ENCODE measurements at places on chromosomes 6 and 20.

- DNase-seq: no peak
Measured at GRCh38 chr6:89596056-89596455, 42.5 kb downstream of the LYRM2 start.

- no peak for DNase-seq
Measured at GRCh38 chr6:88376768-88377387, 210.7 kb upstream of the CNR1 start.

GRCh38 chr6:122400121-122400450, 634 bp downstream of the HSF2 start:
- DNase-seq: peak; percentile 5

DNA sequence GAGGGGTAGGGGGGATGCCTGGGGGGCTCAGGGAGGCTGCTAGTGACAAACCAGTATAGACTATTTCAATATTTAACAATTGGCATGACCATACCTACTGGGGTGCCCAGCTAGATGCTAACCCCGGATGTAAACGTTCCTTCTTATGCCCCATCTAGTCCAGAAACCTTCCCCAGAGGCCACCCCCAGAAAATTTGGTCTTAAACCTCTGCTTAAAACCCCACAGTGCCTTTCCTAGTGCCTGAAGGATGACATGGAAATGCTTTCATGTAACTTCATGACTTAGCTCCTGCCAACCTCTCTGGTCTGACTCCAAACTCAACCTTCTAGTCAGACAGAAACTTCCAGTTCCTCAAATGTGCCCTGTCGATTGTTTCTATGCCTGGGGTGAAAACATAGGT, 52.0 kb downstream of the JPH2 start:
- no peak for DNase-seq

GRCh38 chr6:77150736-77151135, 312.6 kb downstream of the HTR1B start:
- no peak for DNase-seq

DNA sequence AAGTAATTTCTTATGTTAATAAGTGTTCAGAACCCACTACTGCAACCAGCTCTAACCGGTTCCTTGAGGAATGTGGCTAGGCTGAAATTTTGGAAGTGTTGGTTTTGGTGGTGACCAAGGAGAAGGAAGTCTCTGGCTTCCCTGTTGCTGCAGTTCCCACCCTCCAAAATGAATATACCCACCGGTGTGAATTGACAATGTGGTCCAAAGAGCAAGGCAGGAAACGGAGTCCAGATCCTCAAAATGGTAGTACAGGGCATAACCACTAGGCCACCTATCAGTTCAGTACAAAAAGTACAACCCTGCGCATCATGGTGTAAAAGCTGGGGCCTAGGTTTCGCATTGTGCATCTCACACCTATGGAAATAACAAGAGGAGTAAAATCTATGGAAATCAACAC, 2.8 kb downstream of the ADNP start:
- no peak for DNase-seq

GRCh38 chr6:72132851-72133250, 246.5 kb downstream of the RIMS1 start:
- DNase-seq: no peak

DNA sequence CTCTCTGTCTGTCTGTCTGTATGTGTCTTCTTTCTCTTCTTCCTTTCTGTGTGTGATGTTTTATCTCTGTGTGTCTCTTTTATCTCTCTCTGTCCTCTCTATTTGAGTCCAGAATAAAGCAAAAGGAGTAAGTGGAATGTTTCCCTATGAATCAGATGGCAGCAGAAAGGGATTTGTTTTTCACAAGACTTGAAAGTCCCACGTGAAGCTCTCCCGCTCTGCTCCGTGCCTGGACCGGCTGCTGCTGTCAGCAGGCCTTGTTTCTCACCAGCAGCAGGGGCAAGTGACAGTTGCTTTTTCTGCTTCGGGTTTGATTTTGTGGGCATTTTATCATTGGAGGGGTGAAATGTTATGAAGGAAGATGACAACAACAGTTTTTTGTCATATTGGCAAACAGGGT, 212.7 kb downstream of the PACRG start:
- DNase-seq: no peak

DNA sequence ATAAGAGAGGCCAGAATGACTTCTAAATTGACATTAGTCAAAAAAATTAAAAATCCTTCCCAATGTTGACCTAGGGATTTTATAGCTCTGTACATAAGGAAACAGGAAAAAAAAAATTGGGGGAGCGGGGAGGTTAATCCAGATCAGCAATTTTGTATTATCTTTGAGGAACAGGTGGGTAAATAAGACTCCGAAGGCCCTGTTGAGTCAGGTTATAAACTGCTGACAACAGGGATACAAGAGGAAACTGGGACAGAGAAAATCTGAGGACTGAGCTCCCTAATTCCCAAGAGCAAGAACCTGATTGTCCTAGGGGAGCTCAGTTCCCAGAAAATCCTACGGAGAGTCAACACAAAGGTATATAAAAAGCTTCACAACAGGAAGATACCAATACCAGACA, 26.8 kb upstream of the CRIP3 start:
- no peak for DNase-seq

DNA sequence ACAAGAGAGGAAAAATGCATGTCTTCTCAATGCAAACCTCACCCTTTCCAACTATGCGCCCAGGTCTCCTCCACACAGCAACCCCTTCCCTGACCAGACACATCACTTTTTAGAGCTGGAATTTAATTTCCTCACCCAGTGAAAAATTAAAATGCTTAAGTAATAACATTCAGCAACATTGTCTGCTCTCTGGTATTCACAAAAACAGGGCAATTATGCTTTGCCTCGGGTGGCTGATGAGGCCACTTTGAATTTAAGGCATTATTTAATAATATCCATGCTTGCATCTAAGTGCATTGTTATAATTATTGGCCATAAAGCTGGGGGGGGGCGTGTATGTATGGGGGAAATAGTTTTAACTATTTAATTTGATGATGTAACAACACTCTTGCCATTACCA, 777.8 kb upstream of the NRSN1 start:
- DNase-seq: no peak

- no peak for DNase-seq
Measured at GRCh38 chr6:157906537-157907061, 75.1 kb upstream of the SYNJ2 start.

GRCh38 chr6:24464253-24465038, 24.9 kb downstream of the GPLD1 start:
- DNase-seq: no peak

- no peak for DNase-seq
Measured at GRCh38 chr6:141510803-141511202, 621.9 kb upstream of the GJE1 start.

GRCh38 chr6:70421509-70421908, 8.2 kb downstream of the FAM135A start:
- no peak for DNase-seq

DNA sequence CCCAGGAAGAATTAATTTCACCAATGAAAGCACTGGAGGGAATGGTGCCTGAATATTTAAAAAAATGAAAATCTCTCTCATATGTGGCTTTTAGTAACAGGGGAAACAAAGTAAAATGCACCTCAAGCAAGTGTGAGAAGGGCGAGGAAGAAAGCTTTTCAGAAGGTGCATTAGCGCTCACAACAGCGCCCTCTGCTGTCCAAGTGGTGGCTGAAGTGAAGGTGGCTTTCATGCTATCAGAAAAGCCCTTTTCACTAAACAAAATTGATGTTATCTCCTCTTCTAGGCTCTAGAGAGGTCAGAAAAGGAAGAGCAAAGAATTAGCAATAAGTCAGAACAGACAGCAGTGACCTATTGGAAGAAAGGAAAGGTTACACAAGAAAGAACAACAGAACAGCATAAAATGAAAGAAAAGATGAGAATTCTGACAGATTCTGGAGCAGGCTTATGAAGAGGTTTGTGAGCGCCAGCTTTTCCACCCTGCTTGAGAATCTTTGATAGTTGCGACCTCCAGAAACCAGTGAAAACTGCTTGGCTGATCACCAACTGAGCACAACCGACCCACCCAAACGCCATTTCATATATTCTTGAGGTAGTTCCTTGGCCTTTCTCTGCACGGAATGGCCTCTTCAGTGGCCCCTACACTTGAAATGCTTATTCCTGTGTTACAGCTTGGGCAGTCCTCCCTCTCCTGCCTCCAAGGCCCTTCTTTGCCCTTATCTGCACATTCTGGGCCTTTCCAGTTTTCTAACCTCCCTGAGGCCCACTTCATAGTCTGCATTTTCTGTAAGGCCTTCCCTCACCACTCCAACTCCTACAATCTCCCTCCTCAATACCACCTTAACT, 45.3 kb downstream of the SMLR1 start:
- DNase-seq: peak; percentile 56

GRCh38 chr20:23659989-23660837, 22.5 kb upstream of the CST3 start:
- DNase-seq: no peak

- no peak for DNase-seq
Measured at GRCh38 chr6:54617730-54618129, 228.8 kb upstream of the FAM83B start.

GRCh38 chr6:153146413-153146812, 15.3 kb upstream of the RGS17 start:
- DNase-seq: no peak

DNA sequence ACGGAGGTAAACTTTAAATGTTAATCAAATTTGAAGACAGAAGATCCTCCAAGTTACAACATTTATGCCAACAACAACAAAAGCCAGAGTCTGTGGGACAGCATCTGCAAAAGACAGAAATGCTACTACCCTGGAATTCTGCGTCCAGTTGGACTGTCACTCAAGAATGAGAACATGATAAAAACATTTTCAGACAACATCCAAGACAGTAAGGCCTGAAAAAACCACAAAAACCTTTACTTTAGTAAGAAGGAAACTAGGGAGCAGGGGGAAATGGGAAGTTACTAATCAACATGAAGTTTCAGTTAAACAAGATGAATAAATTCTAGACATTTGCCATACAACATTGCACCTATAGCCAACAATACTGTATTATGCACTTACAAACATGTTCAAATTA, 77.6 kb downstream of the MLIP start:
- DNase-seq: no peak

DNA sequence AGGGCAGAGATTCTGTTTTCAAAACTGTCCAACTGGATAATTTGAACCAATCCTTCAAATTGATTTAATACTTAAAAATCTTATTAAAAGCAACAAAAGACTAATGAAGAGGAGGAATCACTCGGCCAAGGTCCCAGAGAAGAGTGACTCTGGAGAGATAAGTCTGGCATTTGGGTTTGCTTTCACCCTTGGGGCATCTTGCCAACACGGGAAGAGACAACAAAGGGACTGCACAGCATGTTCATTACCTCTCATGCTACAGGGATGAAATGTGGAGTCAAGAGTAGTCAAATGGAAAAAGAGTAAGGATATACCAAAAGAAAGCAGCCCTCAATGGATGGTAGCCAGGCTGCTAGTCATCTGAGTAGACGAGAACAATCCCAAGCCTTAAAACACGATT, 68.2 kb downstream of the KHDRBS2 start:
- DNase-seq: no peak

DNA sequence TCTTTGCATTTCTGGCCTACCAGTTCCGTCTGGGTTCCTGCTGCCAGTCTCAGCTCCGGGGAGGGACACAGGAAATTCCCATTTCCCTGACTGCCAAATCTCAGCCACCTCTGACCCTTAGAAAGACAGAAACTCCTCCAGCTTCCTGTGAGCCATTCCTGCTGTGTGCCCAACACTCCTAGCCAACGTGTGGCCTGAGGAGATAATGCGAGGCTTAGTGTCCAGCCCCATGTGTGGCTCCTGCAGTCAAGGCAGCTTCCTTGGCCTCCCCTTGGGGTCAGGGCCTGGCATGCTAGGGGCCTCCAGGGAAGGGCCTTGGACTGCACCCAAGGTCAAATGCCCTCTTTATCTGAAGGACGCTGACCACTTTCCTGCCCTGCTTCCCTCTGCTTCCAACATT, 45.1 kb downstream of the MAFB start:
- DNase-seq: no peak

GRCh38 chr20:59158673-59159072, 4.9 kb upstream of the ZNF831 start:
- no peak for DNase-seq

DNA sequence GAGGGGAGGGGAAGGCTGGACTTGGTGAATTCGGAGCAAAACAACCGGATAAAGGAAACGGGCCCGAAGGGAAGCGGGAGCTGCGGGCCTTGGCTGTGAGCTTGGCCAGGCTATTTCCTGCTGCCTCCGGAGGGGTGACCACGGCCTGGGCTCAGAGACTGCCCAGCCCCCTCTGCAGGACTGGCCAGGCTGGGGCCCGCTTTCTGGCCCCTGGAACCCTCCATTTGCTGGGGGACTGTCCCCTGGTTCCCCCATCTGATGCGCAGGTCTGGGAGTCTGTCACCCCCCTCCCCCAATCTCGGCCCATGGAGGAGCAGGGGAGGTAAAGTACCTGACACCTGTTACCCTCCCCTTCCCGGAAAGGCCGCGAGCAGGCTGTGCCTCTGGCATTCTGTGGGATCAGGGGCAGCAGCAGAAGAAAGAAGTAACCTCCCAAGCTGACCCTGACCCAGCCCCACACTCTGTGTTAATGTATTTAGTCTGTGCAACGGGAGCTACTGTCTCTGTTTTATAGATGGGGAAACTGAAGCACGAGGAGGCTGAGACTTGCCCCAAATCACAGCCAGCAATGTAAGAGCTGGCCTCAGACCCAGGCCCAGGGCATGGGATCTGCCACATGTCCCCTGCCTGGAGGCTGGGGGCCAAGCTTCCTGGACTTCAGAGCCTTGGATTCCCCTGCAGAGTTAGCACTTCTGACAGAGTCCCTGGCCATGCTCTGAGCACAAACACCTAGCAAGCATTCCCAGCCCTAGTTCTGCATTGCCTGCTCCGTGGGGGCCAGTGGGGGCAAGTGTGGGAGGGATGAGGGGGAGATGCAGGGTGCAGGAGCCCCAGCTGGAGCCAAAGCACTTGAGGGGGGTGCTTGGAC, 3.5 kb downstream of the C20orf204 start:
- DNase-seq: no peak

DNA sequence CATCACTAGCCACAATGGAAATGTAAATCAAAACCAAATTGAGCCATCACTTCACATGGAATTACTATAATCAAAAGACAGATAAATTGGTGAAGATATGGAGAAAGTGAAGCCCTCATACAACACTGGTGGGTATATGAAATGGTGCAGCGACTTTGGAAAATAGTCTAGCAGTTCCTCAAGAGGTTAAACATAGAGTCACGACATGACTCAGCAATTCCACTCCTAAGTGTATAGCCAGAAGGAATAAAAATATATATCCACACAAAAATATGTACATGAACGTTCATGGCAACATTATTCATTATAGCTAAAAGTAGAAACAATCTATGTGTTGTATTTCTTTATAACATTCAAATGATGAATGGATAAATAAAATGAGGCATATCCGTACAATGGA, 33.1 kb upstream of the SH3BGRL2 start:
- DNase-seq: no peak

DNA sequence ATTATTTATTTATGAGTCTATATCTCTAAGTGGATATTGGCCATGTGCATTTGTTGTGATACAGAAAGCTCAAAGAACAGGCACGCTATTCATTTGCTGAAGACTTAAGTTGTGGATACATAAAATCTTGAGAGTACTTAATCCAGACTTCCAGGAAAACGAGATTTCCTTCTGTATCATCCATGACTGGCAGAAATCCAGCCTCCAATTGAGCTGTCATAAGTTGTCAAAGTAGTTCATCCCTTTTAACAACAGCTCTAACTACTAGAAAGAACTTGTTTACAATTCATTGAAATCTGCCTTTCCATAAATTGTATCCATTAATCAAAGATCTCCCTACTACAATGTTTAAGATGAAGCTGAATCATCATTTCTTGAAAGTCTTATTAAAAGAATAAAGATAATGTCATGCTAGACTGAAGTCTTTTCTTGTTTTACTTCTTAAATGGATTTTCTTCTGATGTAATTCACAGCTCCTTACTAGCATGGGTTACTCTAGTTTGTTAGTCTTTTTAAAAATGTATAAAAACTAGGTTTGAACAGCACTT, 447.3 kb upstream of the CITED2 start:
- no peak for DNase-seq
